Lower lobe of right lung (tissue), 2 donors: ENCODE measurements at places on chromosomes 3 and 15. TPM values are rescaled to one million over a fixed set of nuclear protein-coding genes. Genes with fewer than 3 reads are reported as not detected.

DNA sequence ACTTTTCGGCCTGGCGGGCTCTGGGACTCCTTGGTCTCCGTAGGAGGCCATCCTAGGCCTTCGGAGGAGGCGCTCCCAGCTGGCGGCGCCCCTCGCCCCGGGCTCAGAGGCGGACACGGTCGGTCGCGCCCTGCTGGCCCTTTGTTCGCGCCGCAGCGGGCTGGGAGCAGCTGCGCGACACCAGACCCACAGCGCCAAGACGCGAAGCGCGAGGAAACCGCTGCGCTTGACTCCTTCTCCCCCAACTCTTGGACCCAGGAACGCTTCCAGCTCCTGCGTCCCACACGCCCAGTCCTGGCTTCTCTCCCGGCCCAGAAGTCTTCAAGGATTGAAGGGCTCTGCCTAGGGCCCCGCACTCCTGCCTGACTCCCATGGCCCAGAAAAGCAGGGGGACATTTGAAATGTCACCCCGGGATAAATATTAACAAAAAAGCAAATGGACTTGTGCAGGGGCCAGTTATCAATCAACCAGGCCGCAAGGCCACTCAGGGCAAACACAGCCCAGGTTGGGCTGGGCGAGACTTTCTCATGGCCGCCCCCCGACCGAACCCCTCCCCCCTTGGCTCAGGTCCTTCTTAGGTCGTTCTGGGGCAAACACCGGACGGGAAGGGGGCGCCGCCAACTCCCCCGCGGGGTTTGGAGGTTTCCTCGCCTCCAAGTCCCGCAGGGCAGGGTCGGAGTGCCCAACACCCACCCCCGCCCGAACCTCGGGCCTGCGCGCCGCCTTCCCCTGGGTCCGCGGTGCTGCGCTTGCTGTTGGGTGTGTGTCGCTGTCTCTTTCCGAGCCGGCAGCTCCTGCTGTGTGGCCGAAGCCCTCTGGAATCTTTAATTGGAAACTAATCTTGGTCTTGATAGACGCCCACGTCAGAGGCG, 5.1 kb downstream of the ONECUT1 start:
- peak; percentile 32 for DNase-seq
- H3K27ac ChIP-seq = no peak overlapping the region
- peaks cover 95% of the 10 kb centered on the region for H3K27me3 ChIP-seq
- peaks cover 35% of the 10 kb centered on the region for H3K4me1 ChIP-seq

CCR8 gene
- not detected for total RNA-seq

DNA sequence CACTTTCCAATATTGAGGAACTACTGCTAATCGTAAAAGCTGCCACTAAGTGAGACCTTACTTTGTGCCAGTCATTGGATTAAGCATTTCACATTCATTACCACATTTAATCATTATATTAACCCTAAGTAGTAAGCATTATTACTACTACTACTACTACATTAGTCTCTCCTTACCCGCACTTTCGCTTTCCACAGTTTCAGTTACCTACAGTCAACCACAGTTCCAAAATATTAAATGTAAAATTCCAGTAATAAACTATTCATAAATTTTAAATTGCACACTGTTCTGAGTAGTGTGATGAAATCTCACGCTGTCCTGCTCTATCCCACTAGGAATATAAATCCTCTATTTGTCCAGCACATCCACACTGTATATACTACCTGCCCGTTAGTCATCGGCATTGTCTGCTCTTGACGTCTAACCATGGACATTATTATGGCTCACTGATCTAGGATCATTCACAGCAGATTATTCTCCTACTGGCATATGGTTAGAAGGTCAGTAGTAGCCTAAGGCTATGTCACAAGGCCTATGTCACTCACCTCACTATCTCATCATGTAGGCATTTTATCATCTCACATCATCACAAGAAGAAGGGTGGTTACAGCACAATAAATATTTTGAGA, 121.1 kb downstream of the GSK3B start:
- H3K27me3 ChIP-seq = no peaks in the 10 kb centered on the region
- no peak overlapping the region for H3K4me3 ChIP-seq
- no peak for DNase-seq
- no peak overlapping the region for H3K27ac ChIP-seq
- no peaks in the 10 kb centered on the region for H3K36me3 ChIP-seq
- H3K4me1 ChIP-seq = no peaks in the 10 kb centered on the region

GRCh38 chr3:167031364-167032049, 348.6 kb downstream of the ZBBX start:
- no peak overlapping the region for H3K27ac ChIP-seq
- no peaks in the 10 kb centered on the region for H3K27me3 ChIP-seq
- no peak overlapping the region for H3K4me3 ChIP-seq
- no peak for DNase-seq
- no peaks in the 10 kb centered on the region for H3K4me1 ChIP-seq

DNA sequence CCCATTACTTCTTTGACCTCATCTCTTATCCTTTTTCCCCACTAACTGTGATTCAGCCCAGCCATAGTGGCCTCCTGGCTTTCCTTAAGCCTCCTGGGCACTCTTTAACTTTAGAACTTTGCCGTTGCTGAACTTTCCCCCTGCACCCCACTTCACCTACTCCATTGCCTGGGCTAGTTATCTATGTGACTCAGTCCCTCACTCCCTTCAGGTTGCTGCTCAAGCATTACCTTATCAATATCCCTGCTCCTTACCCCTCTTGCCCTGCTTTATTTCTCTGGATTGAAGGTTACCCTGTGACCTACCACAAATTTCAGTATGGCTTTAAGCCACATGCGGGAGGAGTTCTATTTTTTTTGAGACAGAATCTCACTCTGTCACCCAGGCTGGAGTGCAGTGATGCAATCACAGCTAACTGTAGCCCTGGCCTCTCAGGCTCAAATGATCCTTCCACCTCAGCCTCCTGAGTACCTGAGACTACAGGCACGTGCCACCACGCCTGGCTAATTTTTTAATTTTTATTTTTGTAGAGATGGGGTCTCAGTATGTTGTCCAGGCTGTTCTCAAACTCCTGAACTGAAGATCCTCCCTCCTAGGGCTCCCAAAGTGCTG, 3.4 kb downstream of the MON1A start:
- H3K4me3 ChIP-seq = no peak overlapping the region
- peaks cover 25% of the 10 kb centered on the region for H3K4me1 ChIP-seq
- no peaks in the 10 kb centered on the region for H3K27me3 ChIP-seq
- H3K36me3 ChIP-seq = no peaks in the 10 kb centered on the region
- no peak overlapping the region for H3K27ac ChIP-seq
